ENCODE measurements at places on chromosomes 5 and 9. TPM values are rescaled to one million over a fixed set of nuclear protein-coding genes. Genes with fewer than 3 reads are reported as not detected.

GRCh38 chr5:94715768-94716167, 97.3 kb downstream of the SLF1 start:
- no peak for DNase-seq

- DNase-seq: no peak
Observed at GRCh38 chr5:151204051-151204450, 19.8 kb downstream of the CCDC69 start.

MYOT gene
- 0.75 TPM for polyA plus RNA-seq

DNA sequence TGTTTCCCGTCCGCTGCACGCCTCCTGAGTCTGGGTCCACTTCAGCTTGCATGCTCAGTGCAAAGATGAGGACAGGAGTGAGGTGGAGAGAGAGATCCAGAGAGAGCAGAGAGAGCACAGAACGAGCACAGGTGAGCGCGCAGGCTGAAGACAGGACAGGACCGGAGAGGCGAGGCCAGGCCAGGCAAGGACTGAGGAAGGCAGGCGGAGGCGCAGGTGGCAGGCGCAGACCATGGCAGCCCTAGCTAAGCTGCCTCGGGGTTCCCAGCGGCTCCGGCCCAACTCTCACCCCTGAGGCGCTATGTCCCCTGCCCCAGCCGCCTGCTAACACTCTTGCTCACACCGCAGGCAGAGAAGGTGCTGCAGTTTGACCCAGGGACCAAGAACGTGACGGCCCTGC, 9.7 kb downstream of the GRIN1 start:
- no peak for DNase-seq

FCN1 gene
- polyA plus RNA-seq: not detected

GRCh38 chr9:70435948-70436347, 21.5 kb upstream of the KLF9 start:
- peak; percentile 32 for DNase-seq

DNA sequence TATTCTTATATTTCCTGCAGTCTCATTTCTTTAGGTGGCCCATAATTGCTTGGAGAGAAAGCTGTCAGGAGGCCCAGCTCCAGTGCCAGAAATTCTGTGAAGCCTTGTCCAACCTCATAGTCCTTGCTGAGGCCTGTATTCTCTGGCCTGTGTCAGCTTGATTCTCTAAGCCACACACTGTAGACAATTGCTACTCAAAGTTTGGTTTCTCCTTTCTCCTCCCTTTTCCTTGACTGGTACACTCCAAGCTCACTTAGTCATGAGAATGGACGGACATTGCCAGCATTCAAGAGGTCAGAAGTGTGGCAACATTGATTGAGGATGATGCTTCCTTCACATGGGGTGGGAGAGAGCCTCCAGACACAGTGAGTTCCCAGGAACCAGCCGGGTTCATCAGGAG, 71.3 kb upstream of the CXCL14 start:
- DNase-seq: peak; percentile 90

DNA sequence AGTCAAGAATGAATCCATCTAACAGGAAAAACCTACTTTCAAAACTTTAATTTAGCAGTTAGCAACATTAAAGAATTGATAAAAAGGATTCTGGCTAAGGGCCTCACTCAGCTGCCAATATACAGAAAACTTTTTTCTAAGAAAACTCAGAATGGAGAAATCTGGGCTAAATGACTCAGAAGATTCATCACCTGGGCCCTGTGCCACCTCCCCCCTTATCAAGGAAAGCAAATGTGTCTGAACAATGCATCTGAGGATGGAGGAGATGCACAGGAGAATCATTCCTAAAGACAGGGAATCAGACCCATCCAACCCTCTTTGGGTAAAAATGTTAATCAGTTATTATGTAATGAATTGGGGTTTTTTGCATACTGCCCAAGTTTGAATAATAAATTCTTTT, 592.0 kb upstream of the DMAC1 start:
- no peak for DNase-seq

NLN gene
- polyA plus RNA-seq: 23.5 TPM

- peak; percentile 14 for DNase-seq
Observed at GRCh38 chr5:117547192-117547591, 972.6 kb upstream of the SEMA6A start.

- DNase-seq: peak; percentile 57
Observed at GRCh38 chr9:21709464-21710058, 92.9 kb upstream of the MTAP start.

DNA sequence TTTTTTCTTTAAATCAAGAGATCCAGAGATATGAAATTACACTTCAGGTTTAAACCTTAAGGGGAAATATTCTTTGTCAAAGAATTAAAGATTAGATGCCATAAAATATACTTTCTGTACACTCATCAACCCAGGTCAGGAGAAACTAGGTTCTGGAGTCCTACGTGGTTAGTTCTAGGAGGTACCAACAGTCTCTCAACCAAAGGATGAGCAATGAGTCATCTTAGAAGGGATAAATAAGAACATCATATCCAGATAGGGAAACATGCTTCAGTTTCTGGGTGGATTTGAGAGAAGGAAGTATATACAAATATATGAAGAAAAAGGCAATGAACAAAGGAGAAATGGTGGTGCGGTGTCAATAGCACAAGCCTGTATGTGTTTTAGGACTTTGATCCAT, 98.2 kb downstream of the CSNK1G3 start:
- peak; percentile 2 for DNase-seq

GRCh38 chr5:31990081-31990650, 184.0 kb downstream of the GOLPH3 start:
- no peak for DNase-seq

TEK gene
- 0.02 TPM for polyA plus RNA-seq

DNA sequence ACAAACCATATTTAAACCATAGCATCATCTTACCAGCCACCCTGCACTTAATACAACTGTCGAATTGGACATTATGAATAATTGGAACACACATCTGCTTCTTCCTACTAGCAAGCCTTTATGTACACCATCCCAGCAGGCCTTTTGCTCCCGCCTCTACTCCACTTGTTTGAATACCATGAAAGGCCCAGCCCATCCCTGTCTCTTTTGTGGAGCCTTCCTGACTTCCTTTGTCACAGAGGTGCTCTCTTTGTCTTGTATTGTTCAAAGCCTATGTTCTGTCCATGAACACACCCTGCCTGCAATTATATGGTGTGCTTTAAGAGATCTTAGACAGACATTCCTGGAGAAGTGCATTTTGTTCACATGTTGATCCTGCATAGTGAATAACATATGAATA, 465.7 kb downstream of the DIRAS2 start:
- DNase-seq: no peak

DNA sequence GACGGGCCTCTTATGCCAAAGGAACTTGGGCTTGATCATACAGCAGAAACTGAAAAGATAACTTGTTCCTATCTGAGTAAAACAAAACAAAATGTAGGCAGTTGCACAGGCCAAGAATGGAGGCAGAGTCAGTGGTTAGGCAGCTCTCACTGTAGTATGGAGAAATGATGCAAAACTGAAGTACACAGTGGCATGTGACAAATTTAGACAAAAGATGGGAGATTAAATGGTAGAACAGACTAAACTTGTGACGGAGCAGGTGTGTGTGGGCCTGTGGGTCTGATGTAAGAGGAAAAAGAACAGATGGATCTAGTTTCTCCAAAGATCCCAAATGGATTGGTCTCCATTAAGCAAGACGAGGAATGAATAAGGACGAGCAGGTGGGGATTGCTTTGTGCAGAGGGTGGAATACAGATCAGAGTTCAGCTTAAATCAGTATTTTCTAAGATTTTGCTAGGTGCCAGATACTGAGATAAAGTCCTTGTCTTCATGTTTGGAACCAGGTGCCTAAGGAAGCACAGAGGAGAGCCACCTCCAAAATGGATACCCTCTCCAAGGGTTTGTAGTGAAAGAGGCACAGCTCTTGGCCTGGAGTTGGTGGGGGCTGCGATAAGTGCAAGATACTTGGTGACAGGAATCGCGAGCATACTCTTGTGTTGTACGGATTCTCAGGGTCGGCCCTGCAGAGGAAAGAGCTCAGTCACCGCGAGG, 722 bp upstream of the DCP2 start:
- no peak for DNase-seq

CDC20B gene
- 0.05 TPM for polyA plus RNA-seq

DNA sequence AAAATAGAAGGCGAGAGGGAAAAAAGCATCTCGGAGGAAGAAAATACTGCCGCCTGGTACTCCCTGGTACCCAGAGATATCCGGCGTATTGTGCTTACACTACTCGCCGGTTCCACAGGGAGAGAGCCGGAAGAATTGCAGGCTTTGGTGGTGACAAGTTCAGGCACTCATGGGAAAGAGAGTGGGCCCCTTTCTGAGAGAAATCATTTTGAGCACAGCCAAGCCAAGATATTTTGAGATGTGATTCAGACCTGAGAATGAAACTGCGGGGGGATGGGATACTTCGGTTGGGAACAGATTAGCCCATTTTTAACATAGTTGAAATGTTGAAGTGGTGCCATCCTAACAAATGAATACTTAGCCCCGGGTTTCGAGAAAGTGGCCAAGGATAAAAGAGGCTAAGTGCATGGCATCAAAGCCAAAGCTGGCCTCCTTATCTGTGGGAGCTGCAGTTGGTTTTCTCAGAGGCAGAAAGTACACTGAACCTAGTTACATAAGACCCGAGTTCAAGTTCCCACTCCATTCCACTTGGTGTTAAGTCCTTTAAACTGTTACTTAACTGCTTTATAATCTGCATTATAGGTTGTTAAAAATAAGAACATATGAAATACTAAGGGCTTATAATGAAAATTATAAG, 62.7 kb downstream of the SLC1A3 start:
- no peak for DNase-seq

GRCh38 chr9:125534971-125535701, 171.9 kb downstream of the MAPKAP1 start:
- DNase-seq: no peak

DNA sequence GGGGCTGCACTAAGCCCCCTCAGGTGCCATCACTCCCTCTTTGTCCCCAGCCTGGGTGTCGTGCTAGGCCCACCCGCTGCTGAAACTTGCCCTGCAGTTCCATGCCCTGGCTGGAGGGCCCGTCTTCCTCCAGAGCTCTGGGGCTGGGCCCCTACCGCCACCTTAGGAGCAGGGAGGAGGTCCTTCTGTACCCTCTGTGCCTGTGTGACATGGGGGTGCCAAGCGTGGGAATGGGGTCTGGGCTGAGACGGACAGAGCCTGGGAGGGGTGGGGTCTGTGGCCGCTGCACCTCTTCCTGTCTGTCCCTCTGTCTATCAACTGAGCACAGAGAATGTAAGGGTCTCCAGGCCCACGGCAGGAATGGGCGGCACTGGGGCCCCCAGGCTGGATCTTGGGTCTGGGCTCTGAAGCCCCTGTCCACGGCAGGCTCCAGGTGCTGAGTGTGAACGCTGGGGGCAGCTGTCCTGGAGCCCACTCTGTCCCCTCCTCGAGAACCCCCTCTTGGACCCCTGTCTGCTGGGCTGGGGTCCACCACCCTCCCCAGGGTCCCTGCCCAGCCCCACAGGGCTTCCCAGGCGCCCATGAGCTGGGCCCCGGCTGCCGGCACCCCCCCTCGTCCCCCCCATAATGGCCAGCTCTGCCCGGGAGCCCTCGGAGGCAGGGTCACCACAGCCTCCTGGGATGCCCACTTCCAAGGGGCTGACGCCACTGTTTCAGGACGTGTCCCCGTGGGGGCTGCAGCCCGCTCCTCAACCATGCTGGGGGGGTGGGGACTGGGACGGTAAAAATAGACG, 15.8 kb upstream of the NRARP start:
- no peak for DNase-seq

SPATA6L gene
- 0.91 TPM for polyA plus RNA-seq

PCDHB8 gene
- polyA plus RNA-seq: 0.03 TPM

GRCh38 chr9:133732639-133733408, 5.3 kb downstream of the SARDH start:
- no peak for DNase-seq

DNA sequence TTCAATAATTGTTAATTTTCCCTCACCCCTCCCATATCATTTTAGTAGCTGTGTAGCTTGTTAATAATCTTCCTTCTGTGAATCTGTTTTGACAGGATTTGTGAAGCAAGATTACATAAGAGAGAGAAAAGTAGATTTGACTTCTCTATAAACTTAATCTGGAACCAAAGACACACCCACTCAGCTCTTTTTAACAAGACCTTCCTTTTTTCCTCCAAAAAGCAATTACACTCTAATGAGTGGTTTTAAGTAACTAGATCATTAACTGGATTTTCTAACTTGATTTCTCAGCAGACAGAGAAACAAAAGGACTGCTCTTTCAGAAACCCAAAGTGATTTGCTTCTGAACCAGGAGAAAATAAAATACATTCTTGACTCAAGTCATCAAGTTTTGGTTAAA, 21.9 kb downstream of the RFK start:
- no peak for DNase-seq

GRCh38 chr5:1753490-1753889, 46.1 kb downstream of the MRPL36 start:
- DNase-seq: no peak

DNA sequence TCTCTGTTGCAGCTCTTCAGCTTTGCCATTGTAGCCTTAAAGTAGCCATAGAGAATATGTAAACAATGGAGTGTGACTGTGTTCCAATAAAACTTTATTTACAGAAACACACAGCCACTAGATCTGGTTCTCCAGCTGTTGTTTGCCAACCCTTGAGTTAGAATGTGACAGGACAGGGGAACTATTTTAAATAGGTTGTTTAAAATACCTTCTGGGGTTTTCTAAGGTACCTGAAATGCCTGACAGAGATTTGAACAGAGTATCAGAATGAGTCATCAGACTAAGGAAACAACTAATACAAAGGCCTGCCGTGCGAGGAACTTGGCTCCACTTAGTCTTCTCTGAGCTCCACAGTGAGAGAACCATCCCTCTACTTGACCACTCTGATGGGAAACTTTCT, 85.4 kb downstream of the HSD17B4 start:
- peak; percentile 81 for DNase-seq

DNA sequence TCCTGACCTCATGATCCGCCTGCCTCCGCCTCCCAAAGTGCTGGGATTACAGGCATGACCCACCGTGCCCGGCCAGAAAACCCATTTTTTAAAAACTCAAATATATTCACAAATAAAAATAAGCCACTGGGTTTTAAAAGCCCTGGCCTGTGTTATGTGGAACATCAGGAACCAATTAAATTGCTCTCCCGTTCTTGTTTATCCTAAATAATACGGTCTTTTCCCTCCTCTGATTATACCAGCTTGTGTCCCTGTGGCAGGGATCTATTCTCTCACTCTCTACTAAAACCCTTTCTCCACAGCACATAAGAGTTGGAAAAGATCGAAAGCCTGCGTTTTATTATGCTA, 30.1 kb upstream of the LPAR1 start:
- DNase-seq: no peak

Data from mammary epithelial cell (primary cell).